Fibroblast of skin of right quadriceps (primary cell): ENCODE measurements at places on chromosomes 11 and 22.

DNA sequence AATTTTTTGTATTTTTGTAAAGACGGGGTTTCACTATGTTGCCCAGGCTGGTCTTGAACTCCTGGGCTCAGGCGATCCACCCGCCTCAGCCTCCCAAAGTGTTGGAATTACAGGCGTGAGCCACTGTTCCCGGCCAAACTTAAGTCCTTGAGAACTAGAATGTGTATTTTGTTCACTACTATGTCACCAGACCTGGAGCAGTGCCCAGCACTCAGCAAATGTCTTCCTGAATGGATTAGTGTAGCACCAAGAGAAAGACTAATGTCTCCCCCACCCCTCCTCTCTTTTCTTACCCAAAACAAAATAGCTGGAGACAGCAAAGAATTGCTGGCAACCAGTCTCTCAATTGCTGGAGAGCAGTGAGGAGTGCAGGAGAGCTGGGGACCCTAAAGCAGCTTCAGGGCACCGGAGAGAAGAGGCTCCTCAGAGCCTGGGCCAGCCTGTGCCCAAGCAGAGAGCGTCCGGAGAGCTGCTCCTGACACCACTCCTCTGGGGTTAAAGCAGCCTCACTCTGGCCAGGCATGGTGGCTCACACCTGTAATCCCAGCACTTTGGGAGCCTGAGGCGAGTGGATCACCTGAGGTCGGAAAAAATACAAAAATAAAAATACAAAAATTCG, 14.9 kb downstream of the SLC25A18 start:
- peak; percentile 62 for DNase-seq

GRCh38 chr11:119860561-119861094, 131.6 kb upstream of the NECTIN1 start:
- DNase-seq, result no peak

- peak; percentile 60 for DNase-seq
These were observed 918 bp upstream of the CAPN5 start for GRCh38 chr11:77065878-77066228.

- no peak for DNase-seq
These were observed 11.8 kb upstream of the WDR74 start for GRCh38 chr11:62850911-62851806.

DNA sequence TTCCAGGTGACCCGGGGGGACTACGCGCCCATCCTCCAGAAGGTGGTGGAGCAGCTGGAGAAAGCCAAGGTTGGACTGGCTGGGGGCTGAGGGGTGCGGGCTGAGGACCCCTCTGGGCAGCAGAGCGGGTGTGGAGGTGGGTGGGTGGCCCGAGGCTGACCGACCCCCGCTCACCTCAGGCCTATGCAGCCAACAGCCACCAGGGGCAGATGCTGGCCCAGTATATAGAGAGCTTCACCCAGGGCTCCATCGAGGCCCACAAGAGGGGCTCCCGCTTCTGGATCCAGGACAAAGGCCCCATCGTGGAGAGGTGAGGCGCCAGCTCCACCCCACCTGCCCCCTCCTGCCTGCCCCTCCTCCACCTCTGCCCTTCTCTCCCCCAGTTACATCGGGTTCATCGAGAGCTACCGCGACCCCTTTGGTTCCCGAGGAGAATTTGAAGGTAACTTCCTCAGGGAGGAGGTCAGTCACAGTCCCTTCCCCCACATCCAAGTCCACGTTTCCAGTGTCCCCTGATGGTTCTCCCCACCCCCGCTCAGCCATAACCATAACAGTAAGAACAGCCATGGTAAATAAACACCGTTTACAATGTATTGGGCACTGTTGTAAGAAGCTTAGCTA, 11.2 kb downstream of the DPP3 start:
- DNase-seq, result no peak

DNA sequence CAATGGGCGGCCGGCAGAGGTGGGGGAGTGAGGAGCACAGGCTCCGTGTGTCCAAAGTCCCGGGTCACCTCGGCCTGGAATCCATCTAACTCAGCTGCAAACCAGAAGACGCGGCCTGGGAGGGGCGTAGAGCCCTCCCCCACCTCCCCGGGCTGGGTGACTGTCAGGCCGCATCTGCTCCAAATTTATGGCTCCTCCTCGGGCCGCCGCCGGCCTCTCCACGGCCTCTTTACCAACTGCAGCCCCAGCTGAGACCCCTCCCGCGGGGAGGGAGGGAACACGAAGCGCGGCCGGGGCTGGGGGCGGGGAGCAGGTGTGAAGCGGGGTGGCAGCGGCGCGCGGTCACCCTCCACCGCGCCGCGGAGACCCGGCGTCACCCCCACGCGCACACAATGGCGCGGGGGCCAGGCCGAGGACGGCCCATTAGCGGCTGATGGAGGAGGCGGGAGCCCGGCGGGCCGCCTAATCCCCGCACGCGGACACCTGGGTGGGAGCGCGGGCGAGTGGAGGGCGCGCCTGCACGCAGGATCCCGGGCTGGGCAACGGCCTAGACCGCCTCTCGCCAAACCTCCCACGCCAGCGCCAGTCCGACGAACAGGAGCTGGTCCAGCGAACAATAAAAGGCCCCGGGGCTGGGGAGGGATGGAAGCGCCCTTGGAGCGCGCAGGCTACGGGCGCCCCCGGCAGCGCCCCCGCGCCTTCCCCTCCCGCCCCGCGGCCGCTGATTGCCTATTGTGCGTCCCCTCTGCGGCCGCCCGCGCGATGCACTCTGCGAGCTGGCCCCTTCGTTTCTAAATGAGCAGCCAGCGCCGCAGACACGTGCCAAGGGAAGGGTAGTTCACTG, 25.9 kb upstream of the ROBO3 start:
- DNase-seq, result no peak

DNA sequence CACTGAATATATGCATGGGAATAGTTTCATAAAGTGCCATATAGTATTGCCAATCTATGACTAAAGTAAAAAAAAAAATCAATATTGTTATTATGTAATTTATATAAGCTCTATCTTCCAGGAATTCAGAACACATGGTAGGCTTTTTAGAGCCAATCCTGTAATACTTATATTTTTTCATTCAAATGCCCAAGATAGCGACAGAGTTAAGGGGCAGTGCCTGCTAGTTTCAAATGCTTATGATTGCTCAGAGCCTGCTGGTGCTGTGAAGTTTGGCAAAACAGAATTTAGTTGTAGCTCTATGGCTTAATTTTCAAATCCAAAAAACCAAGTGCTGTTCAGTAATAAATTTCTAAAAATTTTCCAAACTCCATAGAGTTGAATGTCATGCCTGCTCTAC, 39.0 kb upstream of the BLID start:
- DNase-seq, result no peak
